NCI-H1092 (cell line): ENCODE measurements at places on chromosomes 4 and X.

DNA sequence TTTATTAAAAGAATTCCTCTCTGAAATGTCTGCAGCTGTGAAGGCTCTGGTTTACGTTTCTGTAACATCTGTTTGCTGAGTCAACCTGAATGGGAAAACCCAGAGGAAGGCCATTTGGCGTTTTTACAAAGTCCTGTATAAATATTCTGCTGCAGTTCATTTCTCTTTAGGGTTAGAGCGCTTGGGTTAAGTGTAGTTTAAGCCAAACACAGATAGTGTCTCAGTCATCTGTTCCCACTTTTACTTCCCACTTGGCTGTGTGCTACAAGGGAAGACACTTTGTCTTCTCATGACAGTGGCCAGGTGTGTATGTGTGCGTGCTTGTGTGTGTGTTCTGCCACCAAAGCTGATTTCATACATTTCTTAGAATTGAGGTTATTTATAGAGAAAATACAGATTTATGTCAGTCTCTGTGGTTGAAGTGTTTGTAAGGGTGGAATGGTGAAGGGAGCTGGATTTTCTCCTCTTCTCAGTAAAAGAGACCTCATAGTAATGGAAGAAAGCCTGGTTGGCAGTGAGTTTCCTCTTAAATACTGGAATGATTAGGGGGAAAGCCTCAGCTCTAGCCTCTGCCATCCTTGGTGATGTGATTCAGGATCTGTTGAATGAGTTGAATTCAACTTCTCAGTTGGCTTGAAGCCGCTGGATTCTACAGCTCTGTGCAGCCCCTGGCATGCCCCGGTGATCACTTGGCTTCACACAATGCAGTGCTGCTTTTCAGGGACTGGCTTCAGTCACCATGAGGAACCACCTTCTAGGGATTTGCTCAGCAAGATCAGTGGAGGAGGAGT, 50.6 kb downstream of the JADE1 start:
- DNase-seq: no peak

DNA sequence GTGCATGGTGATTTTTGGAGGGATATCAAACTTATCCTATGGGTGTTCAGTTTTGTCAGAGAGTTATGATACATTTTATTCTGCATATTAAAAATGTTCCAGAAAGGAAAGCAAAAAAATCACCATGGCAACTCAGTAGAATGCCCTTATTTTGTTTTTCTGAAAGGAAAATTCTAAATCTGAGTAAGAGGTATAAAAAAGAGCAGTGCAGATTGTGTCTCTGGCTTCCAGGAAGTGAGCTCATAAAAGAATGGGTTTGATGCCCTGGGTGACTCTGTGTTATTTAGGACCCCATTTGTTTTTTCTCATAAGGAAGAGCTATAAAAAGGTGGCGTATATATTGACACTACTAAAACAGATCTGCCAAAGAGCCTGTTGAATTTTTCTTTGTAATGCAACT, 128.8 kb downstream of the UCHL1 start:
- no peak for DNase-seq

DNA sequence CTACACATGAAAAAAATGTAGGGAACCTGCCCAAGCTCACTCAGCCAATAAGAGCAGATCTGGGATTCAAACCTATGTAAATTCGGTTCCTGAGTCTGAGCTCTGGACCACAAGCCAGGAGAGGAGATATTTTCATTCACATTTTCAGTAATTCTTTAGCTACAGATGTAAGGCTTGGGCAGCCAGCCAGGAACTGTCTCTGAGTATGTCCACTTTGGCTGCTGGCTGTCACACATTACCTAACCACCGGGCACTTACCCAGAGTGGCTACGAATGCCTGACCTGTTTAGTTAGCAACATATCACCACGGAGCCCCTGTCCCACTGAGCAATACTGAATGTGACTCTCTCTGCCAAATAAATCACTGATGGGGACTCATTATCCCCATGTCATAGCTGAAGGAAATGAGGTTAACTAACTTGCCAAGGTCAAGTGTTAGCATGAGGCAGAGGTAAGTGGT, 15.3 kb downstream of the USP46 start:
- DNase-seq: peak; percentile 23

DNA sequence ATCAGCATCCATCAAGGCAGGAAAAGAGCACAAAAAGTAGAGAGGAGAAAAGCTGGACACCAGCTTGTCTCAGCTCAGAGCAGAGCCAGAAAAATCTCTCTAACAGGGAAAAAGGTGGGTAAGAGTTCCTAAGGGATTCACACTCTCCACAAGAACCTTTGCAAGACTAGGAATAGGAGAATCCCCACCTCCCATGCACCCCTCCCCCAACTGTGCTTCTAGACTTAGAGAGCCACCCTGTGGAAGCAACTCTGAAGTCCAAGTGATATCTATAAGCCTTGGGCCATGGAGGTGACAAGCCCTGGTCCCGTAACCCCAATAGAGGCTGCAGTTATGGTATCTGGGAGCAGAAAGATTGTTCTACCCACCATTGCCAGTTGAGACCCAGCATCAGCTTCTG, 267.6 kb upstream of the MTMR8 start:
- DNase-seq: no peak

DNA sequence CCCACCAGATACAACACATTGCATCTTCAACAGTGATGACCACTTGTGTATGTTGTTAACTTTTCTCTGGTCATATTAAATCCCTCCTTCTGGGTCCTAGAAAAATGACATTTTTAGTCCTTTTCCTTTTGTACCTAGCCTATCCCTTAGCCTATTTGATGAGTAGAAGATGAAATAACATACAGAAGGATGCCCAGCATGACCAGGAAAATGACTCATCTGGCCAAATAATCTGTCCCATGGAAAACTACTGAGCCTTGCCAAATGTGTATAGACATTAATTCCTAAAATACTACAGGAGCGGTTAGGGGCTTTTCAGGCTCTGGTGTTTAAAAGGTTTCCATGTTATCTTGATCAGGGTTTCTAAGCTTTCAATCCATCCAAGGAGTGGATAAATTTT, 129.0 kb upstream of the KCNIP4 start:
- DNase-seq: no peak

DNA sequence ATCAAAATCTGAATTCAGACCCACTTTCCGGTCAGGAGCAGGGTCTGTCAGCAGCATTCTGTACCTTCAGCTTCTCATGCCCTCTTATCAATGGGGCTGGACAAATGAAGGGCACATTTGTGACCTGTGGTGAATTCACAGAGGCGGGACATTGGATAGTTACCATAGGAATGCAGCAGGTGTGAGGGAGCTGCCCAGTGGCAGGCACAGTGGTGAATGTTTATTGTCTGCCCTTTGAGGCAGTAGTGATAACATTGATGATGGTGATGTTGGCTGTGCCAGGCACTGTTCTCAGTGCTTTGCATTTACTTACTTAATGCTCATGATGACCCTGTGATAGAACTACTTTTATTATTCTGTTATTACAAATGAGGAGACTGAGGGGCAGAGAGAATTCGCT, 101.2 kb upstream of the KIT start:
- DNase-seq: no peak
